ENCODE measurements at places on chromosomes 2 and 18.

DNA sequence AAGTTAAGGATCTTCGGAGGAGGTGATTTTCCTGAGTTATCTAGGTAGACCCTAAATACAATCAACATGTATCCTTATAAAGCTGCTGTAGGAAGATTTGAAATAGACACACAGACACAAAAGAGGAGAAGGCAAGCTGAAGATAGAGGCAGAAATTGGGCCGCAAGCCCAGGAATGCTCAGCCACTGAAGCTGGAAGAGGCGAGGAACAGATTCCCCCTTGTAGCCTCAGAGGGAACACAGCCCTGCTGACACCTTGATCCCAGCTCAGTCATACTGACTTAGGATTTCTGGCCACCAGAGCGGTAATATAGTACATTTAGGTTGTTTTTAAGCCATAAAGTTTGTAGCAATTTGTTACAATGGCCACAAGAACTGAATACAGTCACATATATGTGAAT lies 90.9 kb downstream of the ETAA1 start:
- DNase-seq: no peak

- no peak for DNase-seq
Observed at GRCh38 chr18:35182151-35182550, 58.7 kb upstream of the ZNF397 start.

DNA sequence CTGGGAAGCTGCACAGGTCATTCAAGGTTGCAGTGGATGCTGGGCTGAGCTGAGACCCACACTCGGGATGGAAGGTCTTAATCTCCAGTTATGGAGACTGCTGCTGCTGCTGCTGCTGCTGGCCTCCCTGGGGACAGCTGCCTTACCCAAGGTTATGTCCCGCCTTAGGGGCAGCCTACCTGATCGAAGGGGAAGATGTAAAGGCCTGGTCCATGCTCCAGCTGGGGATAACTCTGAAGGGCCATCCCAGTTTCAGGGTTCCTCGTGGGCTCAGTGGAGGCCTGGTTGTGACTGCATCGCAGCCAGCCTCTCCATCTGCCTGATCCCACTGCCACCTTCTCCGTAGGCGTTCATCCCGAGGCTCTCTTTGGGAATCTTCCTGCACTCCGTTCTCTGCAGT lies 33.0 kb downstream of the RHOB start:
- no peak for DNase-seq

- peak; percentile 84 for DNase-seq
Observed at GRCh38 chr2:54115284-54116137, at the start of gene ACYP2. ACYP2 (plus strand) TSS chr2:54115615.

- no peak for DNase-seq
Observed at GRCh38 chr2:236205867-236206645, 37.9 kb upstream of the GBX2 start.

GRCh38 chr18:31655354-31655753 lies 29.0 kb downstream of the B4GALT6 start:
- no peak for DNase-seq

- DNase-seq: no peak
Observed at GRCh38 chr2:128252501-128252900, 66.2 kb downstream of the HS6ST1 start.

GRCh38 chr2:172143817-172144216 lies 41.1 kb upstream of the DLX2 start:
- DNase-seq: no peak

- DNase-seq: no peak
Observed at GRCh38 chr2:206856513-206856912, 82.8 kb upstream of the CPO start.

- no peak for DNase-seq
Observed at GRCh38 chr2:120371969-120372625, 26.2 kb downstream of the INHBB start.

DNA sequence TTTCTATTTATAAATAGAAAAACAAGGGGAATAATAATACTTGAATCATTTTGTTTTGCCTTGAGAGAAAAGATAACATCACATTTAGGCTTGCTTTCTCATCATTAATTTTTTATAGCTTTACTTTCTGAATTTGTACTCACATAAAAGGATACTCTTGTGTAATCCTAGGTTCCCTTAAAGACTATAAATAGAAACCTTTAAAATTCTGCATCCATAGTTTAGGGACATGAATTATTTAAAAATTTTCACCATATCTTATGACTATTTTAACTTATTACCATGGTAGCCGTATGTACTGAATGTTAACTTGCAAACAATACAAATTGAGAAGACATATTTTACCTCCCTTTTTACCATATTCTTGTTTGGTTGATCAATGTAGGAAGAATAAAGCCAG lies 143.5 kb upstream of the CWC22 start:
- no peak for DNase-seq

DNA sequence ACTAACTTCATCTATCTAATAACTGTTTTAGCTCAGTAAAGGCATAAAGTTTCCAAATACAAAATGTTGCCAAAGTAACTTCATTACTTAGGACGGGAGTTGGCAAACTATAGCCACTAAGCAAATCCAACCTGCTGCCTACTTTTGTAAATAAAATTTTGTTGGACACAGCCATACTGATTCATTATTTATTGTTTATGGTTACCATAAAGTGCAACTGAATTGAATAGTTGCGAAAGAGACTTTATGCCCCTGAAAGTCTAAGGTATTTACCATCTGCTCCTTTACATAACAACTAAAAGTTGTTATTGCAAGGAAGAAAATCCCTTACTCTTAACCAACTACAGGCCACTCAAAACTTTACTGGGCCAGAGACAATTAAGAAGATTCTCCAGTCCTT lies 256.7 kb upstream of the RBBP8 start:
- no peak for DNase-seq

- DNase-seq: no peak
Observed at GRCh38 chr2:66929632-66930338, 467.3 kb upstream of the ETAA1 start.

DNA sequence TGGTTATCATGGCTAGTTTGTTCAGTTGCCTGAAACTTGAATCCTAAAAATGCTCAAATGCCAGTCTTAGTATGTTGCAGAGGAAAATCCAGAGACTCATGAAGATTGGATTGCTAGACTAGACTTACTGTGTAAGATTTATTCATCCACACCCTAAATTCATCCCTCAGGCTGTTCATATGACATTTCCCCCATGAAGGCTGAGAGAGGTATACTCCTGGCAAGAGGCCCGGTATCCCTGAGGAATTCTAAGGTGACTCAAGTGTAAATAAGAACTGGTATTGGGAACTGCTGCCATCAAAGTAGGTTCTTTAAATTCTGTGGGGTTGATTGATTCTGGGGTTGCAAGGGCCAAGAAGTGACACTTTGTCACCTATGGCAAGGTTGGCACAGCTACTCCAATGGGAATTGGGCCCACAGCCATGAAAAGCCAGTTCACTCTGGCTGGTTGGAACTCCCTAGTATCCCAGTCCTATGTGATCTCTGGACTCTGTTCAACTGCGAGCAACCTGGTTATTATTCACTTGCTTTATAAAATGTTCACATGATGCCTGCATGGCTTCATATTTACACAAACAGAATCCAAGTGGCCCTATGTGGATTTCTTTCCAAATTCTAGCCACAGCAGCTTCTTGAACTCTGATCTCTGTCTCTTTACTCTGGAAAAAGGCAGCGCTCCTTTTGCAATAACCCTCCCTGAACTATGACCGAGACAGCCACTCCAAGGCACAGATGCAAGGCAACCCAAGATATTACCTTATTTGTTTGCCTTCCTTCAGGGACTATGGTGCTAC lies 429.1 kb downstream of the CBLN2 start:
- DNase-seq: no peak

Data from NCI-H1417 treated with DMSO at 0.1 percent for 48 hours (cell line).